ENCODE measurements at places on chromosomes 4 and X.

- no peak for DNase-seq
Measured at GRCh38 chrX:46863072-46863471, 26.2 kb downstream of the RP2 start.

DNA sequence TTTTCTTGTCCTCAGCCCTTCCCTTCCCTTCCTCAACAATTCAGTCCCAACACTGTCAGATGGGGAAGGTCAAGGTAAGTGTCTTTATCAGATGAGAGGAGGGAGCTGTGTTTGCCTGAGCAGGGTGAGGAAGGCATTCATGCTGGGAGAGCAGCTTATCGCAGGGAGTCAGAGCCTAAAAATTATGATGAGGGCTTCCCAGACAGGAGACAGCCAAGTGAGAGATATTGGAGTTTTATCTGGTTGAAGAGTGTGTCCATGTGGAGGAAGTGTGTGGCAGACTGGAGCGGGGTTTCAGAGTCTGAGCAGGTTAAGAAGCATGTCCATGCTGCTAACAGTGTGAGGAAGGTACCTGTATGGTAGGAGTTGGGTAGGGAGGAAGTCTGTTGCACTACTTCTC lies 18.4 kb downstream of the BEX4 start:
- no peak for DNase-seq

GRCh38 chrX:41703574-41704029 lies 14.8 kb downstream of the GPR34 start:
- no peak for DNase-seq

DNA sequence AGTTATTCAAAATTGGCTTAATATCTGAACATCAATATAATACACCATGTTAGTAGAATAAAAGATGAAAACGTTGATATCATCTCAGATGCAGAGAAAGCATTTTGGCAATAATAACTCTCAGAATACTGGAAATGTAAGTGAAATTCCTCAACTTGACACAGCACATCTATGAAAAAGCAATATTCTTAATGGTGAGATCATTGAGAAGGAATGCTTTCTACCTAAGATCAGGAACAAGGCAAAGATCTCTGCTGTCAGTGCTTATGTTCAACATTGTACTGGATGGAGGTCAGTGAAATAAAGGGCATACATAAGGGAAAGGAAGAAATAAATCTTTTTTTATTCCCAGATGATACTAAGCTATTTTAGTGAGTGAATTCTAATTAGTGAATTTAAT lies 40.6 kb downstream of the MRPL1 start:
- DNase-seq: no peak

GRCh38 chr4:10753336-10753735 lies 68.8 kb upstream of the CLNK start:
- DNase-seq: no peak

DNA sequence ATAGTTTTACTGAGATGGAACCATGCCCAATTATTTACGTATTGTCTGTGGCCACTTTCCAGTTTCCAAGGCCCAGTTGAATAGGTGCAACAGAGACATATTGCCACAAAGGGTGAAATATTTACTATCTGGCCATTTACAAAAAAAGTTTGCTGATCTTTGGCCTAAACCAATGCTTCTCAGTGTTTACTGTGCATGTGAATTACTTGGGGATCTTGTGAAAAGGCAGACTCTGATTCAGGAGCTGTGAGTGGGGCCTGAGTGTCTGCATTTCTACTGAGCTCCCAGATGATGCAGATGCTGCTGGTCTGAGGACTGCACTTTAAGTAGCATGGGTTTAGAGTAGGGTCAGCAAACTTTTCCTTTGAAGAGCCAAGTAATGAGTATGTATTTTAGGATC lies 94.1 kb upstream of the PDE5A start:
- DNase-seq: no peak

- no peak for DNase-seq
Measured at GRCh38 chr4:168878623-168879022, 131.4 kb downstream of the CBR4 start.

DNA sequence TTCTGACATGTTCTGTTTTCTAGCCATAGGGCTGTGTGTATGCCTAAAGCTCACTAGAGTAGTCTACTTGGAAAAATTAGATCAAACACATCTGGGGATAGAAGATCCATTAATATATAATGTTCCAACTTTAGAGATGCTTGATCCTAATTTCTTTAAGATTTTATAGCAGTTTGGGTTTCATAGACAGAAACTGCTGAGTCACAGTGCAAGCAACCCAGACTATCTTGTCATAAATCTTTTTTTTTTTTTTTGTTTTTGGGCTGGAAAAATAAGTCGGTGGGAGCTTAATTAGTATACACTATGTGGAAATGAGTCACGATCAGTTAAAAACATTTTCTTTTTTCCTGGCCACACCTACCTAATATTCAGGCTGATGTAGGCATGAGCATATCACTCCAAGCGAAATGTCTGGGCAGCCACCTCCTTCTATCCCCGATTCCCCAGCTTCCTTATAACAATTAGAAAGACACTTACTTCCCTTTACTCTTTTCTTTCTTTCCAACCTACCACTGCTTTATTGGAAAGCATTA lies 58.2 kb upstream of the CASK start:
- no peak for DNase-seq

- no peak for DNase-seq
Measured at GRCh38 chr4:180081072-180081471, 2162.1 kb upstream of the TENM3 start.

- no peak for DNase-seq
Measured at GRCh38 chrX:22912616-22913015, 87.1 kb upstream of the DDX53 start.

- no peak for DNase-seq
Measured at GRCh38 chr4:60088807-60089486, 1111.2 kb upstream of the ADGRL3 start.

DNA sequence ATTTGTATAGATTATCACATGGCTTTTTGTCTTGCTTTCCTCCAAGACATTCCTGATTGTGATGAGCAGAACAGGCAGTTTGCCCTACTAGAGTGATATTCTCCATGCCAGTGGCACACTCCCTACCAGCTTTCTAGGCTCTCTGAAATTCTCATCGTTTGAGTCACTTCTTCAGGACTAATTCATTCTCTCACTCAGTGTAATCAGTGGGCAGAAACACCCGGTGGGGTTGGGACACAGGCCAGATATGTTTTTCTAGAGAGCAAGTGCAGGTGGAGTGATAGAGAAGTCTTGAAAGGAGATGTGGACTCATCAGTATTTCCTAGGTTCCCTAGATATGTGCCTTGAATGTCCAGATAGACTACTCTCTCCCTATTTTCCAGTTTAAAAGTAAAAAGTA lies 13.1 kb downstream of the RAB33A start:
- no peak for DNase-seq

GRCh38 chr4:26763648-26764047 lies 97.0 kb upstream of the STIM2 start:
- DNase-seq: no peak

DNA sequence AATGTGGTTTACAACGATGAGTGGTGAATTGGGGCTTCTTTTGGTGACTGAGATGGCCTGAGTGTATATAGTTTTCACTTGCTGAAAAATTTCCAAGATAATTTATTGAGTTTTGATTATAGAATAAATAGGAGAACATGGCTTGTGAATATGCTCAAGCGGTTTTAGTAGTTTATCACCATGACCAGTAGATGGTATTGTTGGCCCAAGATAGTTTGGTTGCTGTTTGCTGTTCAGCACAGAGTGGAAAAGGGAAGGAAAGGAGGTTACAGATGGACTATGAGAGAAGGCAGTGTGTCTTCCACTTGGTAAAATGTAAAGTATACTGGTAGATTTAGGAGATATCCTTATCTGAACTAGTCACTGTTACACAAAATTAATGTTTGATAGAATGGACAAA lies 55.8 kb upstream of the POU4F2 start:
- no peak for DNase-seq

- no peak for DNase-seq
Measured at GRCh38 chr4:167021545-167022155, 212.6 kb downstream of the SPOCK3 start.

DNA sequence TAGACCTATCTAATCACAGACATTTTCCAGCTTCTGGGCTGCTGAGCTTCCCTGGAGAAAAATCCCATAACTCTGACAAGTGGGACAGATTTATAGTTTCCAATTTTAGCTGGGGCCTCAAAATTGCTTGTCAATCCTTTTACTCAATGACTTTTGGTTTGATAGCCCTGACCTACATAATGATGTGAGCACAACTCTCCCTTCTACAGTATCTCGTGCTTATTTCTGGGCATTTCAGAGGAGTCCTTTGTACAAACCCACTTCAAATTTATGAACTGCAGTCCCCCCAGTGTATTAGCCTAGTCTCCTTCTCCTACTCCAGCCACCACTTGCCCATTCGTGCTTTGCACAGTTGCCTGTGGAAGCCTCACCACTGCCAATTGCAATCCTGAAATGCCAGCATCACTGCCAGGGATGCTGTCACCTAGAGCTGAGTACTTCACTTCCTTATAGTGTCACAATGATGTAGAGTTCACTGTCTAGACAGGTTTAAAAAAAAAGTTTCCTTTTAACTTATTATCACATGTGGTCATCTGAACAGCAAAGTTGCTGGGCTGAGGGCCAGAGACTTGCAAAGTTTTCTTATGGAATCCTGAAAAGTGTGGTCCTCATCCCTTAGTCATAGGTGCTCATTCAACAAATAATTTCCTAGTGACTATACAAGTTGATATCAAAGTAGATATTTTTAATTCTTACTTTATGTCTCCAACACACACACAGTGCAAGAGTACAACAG lies 21.2 kb downstream of the TRAM1L1 start:
- no peak for DNase-seq

GRCh38 chr4:101833480-101833879 lies 43.0 kb downstream of the BANK1 start:
- no peak for DNase-seq

DNA sequence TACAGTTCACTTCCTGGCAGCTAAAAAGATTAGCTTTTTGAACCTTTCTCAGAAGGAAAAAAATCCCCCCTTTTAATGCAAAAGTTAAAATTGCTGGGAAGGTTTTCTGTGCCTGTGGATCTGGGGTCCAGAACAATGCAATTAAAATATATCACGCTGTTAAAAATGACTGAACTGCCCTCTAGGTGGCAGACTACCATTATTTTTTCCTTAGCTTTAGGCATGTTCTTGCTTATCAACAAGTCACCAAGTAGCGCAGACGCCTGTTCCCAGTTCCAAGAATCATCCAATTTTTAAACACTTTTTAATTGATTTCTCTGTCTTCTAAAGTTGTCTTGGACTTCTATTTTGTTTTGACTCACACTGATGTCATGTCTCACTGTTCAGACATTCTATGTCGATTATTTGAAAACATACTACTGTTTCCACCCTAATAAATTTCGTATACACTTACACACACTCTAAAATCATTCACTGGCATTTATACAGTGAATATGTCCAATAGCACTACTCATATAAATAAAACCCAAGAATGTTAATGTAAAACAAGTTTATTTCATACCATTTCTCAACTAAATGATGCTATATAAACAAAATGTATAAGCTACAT lies 661.6 kb downstream of the RAPGEF2 start:
- DNase-seq: peak; percentile 21

DNA sequence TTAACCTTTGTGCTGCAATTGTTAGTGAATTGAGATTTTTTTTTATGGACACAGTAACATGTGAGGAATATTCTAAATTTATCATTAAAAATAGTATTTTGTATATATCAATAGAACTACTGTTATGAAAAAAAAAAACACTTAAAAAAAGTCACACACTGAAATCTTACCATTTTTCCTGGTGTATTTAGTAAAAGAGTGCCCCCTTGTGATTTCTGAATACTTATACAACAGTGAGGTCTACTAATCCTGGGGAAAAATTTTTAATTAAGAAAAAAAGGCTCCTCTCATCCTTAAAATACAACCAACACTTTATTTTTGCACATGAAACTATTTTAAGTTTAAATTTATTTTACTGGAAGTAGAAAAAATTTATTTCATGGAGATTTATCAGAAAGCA lies 56.4 kb upstream of the SPOCK3 start:
- no peak for DNase-seq

DNA sequence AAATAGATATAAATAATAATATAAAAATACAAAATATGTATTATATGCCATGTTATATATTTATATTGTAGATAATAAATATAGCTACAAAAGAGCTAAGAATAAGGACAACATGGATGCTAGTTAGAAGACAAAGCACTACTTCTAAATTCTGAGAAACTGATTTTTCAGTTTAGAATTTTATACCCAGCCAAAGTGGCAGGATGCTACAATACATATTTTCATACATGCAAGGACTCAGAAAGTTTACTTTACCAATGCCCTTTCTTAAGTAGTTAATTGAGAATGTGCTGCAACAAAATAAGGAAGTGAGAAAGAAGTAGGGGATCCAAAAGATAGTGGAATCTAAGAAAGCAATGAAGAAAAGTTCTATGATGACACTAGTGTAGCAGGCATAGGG lies 64.5 kb downstream of the PDE5A start:
- no peak for DNase-seq

GRCh38 chr4:160019936-160020335 lies 917.1 kb downstream of the RAPGEF2 start:
- no peak for DNase-seq

GRCh38 chr4:144580430-144580829 lies 65.5 kb upstream of the HHIP start:
- DNase-seq: no peak

GRCh38 chr4:22334155-22334554 lies 181.7 kb downstream of the ADGRA3 start:
- no peak for DNase-seq

- DNase-seq: no peak
Measured at GRCh38 chr4:156294577-156294976, 340.9 kb upstream of the CTSO start.

DNA sequence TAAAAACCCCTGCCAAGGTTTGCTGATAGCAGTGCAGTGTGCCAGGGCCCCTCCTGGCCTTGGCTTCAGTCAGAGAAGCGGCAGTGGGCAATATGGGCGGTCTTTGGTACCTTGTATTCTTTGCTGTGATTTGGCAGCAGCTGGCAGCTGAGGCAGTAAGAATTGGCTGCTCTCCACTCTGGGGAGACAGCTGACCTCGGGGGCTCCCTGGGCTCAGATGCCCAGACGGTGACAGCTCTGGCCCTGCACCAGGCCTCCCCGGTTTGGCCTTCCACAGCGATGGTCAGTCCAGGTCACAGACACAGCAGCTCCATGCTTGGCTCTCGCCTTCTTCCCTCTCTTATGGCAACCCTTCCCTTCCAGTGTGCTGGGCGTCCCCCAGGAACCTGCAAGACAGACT lies 330.9 kb downstream of the BCOR start:
- no peak for DNase-seq

DNA sequence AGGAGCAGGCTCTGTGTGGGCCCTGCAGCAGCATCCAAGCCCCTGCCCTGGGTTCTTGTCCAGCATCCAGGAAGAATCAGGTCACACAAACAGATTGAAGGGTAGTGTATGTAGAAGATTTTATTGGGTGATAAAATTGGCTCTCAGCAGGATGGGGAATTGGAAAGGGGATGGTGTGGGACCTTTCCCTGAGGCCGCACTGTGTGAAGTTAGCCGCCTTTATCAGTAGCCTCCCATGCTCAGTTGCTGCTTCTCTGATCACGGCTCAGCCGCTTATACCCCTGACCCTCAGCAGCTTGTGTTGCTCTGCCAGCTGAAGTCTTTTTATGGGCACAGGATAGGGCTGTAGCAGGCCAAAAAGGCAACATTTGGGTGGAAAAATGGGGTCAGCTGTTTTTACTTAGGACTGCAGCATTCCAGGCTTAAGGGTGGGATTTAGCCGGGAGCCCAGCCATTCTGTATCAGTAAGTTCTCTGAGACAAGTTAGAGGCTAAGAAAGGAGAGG lies 35.2 kb upstream of the CCNG2 start:
- no peak for DNase-seq

Data from keratinocyte (primary cell).